ENCODE measurements at places on chromosomes 5 and 9.

- H3K27me3 ChIP-seq: no peaks in the 10 kb centered on the region
- H3K4me3 ChIP-seq: no peak overlapping the region
- H3K36me3 ChIP-seq: no peaks in the 10 kb centered on the region
- no peak for DNase-seq
Observed at GRCh38 chr9:91809581-91810285, 140.3 kb downstream of the ROR2 start.

DNA sequence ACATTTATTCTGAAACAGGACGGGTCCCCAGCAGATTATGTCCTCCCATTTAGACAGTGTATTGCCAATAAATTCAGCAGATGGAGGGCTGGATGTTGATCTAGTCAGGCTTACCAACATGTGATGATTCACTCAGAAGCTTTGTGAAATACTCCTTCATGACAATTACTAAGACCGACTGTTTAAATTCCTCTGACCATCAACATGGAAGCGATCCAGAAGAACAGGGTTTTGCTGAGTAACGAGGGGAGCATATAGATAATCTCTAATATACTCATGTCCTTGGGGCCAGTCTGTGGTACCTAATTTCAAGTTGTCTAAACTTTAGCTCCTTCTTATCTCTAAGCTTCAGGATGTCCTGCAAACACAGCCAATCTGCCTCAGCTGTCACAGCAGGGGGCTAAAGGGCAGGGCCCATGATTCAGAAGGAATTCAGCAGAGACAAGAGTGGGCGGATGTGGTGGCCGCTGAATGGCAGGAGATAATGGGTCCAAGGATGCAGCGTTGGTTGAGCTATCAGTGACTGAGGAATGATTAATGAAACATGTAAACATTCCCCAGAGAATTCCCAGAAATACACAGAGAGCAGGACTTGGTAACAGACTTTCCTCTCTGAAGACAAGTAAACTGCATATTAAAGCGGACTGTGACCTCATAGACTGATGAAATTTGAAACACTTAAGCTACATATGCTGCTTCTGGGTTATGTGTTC, 109.4 kb downstream of the ANKRD55 start:
- no peaks in the 10 kb centered on the region for H3K27me3 ChIP-seq
- H3K4me1 ChIP-seq: peaks cover 9% of the 10 kb centered on the region
- H3K27ac ChIP-seq: peak overlapping the region; percentile 67
- DNase-seq: peak; percentile 85
- no peak overlapping the region for H3K4me3 ChIP-seq
- no peaks in the 10 kb centered on the region for H3K36me3 ChIP-seq

DNA sequence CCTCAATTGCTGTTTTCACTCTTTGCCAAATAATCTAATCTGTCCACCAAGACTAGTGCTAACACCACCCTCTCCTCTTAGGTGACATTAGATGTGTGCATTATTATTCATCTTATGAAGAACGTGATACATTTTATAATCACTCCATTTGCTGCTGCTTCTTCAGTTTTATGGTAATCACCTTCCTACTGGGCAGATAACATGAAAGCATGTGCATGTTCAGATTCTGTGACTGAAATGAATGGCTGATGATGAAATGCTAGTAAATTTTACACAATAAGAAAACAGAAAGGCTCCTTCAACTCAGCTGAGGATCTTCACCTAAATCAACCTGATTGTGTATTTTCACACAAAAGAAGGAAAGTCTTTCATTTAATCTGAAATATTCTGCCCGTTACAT, 577.6 kb downstream of the CSNK1G3 start:
- no peak for DNase-seq
- H3K4me3 ChIP-seq: no peak overlapping the region
- no peaks in the 10 kb centered on the region for H3K4me1 ChIP-seq
- no peaks in the 10 kb centered on the region for H3K27me3 ChIP-seq
- no peaks in the 10 kb centered on the region for H3K36me3 ChIP-seq
- no peak overlapping the region for H3K27ac ChIP-seq

DNA sequence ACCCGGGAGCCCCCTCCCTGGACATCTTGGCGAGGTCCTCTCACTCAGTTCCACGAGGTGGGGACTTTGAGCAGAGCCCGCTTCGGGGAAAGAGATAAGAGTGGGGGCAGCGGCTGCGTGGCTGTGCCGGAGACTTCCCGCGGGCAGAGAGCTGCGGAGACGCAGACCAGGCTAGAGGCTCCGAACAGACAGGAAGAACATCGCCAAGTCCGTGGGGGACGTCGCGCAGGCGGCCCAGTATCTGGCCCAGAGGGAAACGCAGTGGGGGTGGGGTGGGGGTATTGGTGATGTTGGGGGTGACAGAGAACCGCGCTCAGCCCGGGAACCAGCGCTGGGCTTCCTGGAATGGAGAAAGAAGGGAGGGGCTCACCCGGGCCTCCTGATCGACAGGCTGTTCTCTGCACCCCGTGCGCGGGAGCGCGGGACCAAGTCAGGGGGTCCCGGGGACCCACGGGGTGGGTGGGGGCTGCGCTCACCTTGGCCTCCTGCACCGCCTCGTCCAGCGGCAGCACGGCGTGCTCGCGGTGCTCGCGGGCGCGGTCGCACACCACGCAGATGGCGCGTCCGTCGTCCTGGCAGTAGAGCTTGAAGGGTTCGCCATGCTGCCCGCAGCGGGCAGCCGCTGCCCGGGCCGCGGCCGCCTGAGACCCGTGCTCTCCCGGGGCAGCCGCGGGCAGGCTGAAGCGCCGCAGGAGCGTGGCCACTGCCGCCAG, 727 bp downstream of the TRIM7 start:
- peak overlapping the region; percentile 30 for H3K27ac ChIP-seq
- H3K4me3 ChIP-seq: peak overlapping the region; percentile 52
- no peaks in the 10 kb centered on the region for H3K36me3 ChIP-seq
- no peak for DNase-seq
- no peaks in the 10 kb centered on the region for H3K27me3 ChIP-seq

DNA sequence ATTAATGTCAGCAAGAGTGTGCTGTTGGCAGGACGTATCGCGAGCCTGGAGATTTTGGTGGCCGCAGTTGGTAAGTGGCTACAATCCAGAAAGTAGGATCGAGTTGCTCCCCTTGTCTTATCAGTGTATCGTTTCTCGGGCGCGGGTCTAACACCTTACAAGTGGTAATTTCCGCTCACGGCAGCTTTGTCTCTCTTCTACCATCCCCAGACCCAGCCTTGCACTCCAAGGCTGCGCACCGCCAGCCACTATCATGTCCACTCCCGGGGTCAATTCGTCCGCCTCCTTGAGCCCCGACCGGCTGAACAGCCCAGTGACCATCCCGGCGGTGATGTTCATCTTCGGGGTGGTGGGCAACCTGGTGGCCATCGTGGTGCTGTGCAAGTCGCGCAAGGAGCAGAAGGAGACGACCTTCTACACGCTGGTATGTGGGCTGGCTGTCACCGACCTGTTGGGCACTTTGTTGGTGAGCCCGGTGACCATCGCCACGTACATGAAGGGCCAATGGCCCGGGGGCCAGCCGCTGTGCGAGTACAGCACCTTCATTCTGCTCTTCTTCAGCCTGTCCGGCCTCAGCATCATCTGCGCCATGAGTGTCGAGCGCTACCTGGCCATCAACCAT, 1.1 kb downstream of the PTGER4 start:
- no peaks in the 10 kb centered on the region for H3K27me3 ChIP-seq
- no peaks in the 10 kb centered on the region for H3K36me3 ChIP-seq
- peak overlapping the region; percentile 66 for H3K4me3 ChIP-seq
- H3K4me1 ChIP-seq: peaks cover 5% of the 10 kb centered on the region
- peak; percentile 35 for DNase-seq

- peaks cover under 1% of the 10 kb centered on the region for H3K36me3 ChIP-seq
- H3K27ac ChIP-seq: no peak overlapping the region
- DNase-seq: no peak
- H3K4me3 ChIP-seq: no peak overlapping the region
- no peaks in the 10 kb centered on the region for H3K27me3 ChIP-seq
Observed at GRCh38 chr5:33755231-33755630, 136.6 kb downstream of the ADAMTS12 start.

DNA sequence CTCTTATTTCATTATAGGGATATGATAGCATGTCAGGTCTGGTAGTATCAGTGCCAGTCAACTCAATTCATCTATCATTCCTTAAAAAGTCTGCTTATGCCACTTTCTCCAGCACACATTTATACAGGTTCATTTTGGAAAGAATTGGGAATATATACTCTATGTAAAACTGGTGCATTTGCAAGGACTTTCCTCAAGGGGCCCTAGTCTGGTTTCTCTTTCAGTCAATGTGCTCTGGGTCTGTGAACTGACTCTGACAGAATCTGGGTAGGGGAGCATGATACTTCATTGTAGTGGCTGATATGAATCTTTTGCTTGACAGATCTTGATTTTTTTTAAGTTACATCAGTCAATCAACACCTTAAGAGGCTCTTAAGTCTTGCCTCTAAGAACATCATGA, 313.9 kb downstream of the HTR1A start:
- no peak for DNase-seq
- H3K36me3 ChIP-seq: no peaks in the 10 kb centered on the region
- H3K27me3 ChIP-seq: no peaks in the 10 kb centered on the region

DNA sequence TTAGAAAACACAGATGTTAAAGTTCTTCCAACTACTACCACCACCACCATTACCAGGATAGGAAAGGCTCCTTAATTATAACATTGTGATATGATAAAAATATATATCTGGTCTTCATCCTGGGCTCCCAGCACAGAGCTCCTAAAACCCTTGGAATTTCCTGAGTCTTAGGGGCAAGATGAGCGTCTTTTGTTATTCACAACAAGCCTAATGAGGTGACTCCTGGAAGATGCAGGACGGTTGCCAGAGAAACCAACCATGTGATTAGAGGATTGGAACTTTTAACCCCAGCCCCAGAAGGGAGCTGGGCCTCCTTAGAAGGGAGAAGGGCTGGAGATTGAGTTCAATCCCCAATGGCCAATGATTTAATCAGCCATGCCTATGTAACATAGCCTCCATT, 148.0 kb upstream of the ADRA1B start:
- no peak overlapping the region for H3K4me3 ChIP-seq
- DNase-seq: peak; percentile 94
- peaks cover 3% of the 10 kb centered on the region for H3K4me1 ChIP-seq
- no peak overlapping the region for H3K27ac ChIP-seq
- no peaks in the 10 kb centered on the region for H3K27me3 ChIP-seq

- DNase-seq: no peak
- H3K4me1 ChIP-seq: peaks cover 2% of the 10 kb centered on the region
- H3K4me3 ChIP-seq: no peak overlapping the region
- no peaks in the 10 kb centered on the region for H3K27me3 ChIP-seq
- no peak overlapping the region for H3K27ac ChIP-seq
Observed at GRCh38 chr5:173967241-173967640, 21.7 kb upstream of the C5orf47 start.

Data from lung (tissue), 17 donors.